Endothelial cell (in vitro differentiated cells): ENCODE measurements at places on chromosomes 7 and 10. TPM values are rescaled to one million over a fixed set of nuclear protein-coding genes. Genes with fewer than 3 reads are reported as not detected.

Gene PANK1
- total RNA-seq: 16.2 TPM

Gene HOXA3
- total RNA-seq: 0.13 TPM

Gene ZNF25
- total RNA-seq: 3.3 TPM

Gene CHCHD2
- total RNA-seq: 1.7 TPM

Gene ZNF736
- 15.8 TPM for total RNA-seq

Gene VAX1
- total RNA-seq: 26.3 TPM

GRCh38 chr7:92785923-92786322, 50.5 kb downstream of the CDK6 start:
- H3K36me3 ChIP-seq: peaks cover 4% of the 10 kb centered on the region
- no peak overlapping the region for H3K4me3 ChIP-seq

DNA sequence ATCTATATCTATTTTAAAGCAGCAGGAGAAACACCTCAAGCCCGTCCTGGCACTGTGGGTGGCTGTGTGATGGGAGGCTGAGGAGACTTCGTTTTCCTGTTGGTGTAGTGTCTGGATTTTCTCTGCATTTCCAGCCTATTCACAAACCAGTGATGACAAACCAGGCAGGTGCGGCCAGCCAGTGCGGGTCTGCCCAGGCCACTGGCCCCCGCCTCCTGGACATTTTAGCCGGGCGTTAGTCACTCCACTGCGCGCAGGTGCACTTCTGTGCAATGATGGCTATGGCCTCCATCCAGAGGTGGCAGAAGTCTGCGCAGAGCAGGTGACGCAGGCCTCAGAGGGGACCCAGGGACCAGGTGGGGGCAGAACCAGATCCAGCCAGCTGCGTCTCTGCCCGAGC, 64.9 kb upstream of the PITRM1 start:
- H3K4me3 ChIP-seq: no peak overlapping the region
- no peak overlapping the region for H3K27ac ChIP-seq
- H3K27me3 ChIP-seq: peaks cover 10% of the 10 kb centered on the region
- DNase-seq: no peak

- peak overlapping the region; percentile 88 for H3K27ac ChIP-seq
- DNase-seq: peak; percentile 11
- H3K4me3 ChIP-seq: no peak overlapping the region
- peaks cover 2% of the 10 kb centered on the region for H3K36me3 ChIP-seq
Observed at GRCh38 chr7:44639671-44640321, 33.4 kb downstream of the OGDH start.

GRCh38 chr10:11236234-11236633, 218.6 kb downstream of the CELF2 start:
- peak overlapping the region; percentile 2 for H3K27ac ChIP-seq
- H3K36me3 ChIP-seq: no peaks in the 10 kb centered on the region
- no peak overlapping the region for H3K4me3 ChIP-seq
- no peak for DNase-seq
- H3K4me1 ChIP-seq: peaks cover 11% of the 10 kb centered on the region

- H3K36me3 ChIP-seq: peaks cover 7% of the 10 kb centered on the region
- peaks cover 10% of the 10 kb centered on the region for H3K27me3 ChIP-seq
- DNase-seq: no peak
- peaks cover 41% of the 10 kb centered on the region for H3K4me1 ChIP-seq
- no peak overlapping the region for H3K4me3 ChIP-seq
- no peak overlapping the region for H3K27ac ChIP-seq
Observed at GRCh38 chr7:30980194-30980593, 16.4 kb downstream of the GHRHR start.

- H3K4me1 ChIP-seq: no peaks in the 10 kb centered on the region
- no peaks in the 10 kb centered on the region for H3K36me3 ChIP-seq
- DNase-seq: no peak
- no peak overlapping the region for H3K4me3 ChIP-seq
- no peak overlapping the region for H3K27ac ChIP-seq
- H3K27me3 ChIP-seq: no peaks in the 10 kb centered on the region
Observed at GRCh38 chr7:80596933-80597517, 41.4 kb upstream of the CD36 start.

- H3K36me3 ChIP-seq: peaks cover 4% of the 10 kb centered on the region
- H3K27me3 ChIP-seq: peaks cover 15% of the 10 kb centered on the region
- DNase-seq: peak; percentile 83
Observed at GRCh38 chr10:73730153-73730906, 13.8 kb upstream of the SEC24C start.

DNA sequence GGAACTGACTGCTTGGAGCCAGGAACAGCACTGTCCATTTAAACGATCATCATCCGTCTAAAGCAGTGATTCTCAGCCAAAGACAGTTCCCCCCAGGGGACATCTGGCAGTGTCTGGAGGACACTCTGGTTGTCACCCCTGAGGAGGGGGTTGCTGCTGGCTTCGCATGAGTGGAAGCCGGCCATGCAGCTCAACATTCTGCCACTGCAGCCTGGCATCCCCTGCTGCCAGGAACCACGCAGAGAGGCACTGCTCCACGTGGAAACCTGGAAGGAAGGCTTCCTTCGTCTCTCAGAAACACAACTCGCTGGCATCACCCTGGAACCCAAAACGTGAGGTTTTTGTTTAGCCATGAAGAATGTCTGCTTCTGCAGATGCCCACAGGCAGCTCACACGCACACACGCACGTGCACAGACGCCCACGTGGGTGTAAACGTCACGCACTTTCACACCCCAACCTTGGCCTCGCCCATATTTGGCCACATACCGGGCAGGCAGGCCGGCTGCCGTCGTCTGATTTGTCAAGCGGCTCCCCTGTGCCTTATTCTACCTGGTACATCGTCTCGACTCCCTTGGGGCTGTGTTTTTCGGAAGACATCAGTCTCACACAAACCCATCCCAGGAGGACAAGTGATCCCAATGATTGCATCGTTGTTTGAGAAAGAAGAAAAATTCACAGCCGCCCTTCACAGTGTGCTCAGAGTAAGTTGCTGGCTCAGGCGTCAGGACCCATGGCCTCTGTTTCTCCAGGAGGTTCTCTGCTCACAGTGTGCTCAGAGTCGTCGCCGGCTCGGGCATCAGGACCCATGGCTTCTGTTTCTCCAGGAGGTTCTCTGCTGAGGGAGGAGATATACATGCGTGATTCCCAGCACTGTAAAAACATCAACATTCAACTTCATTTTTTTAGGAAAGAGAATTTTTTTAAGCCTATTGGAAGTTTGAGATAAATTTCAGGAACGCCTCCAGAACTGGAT, 127.2 kb upstream of the PPP2R2D start:
- H3K27ac ChIP-seq: no peak overlapping the region
- H3K27me3 ChIP-seq: peaks cover 7% of the 10 kb centered on the region
- peaks cover 19% of the 10 kb centered on the region for H3K36me3 ChIP-seq
- H3K4me1 ChIP-seq: no peaks in the 10 kb centered on the region

DNA sequence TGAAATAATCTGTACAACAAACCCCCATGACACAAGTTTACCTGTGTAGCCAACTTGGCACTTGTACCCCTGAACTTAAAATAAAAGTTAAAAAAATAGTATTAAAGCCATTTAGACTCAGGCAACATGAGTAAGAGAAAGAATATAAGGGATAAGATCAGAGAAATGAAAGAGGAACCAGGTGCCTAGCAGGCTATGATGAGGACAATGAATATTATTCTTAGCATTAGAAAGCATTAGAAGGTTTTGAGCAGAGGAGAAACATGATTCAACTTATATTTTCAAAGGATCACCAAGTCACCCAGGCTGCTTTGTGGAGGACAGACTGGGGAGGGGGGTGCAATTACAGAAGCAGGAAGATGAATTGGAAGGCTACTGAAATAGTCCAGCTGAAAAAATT, 48.1 kb upstream of the TES start:
- H3K4me1 ChIP-seq: no peaks in the 10 kb centered on the region
- no peaks in the 10 kb centered on the region for H3K36me3 ChIP-seq
- no peaks in the 10 kb centered on the region for H3K27me3 ChIP-seq
- no peak for DNase-seq
- H3K27ac ChIP-seq: no peak overlapping the region
- no peak overlapping the region for H3K4me3 ChIP-seq

- H3K27ac ChIP-seq: no peak overlapping the region
- H3K4me3 ChIP-seq: no peak overlapping the region
- peaks cover 7% of the 10 kb centered on the region for H3K27me3 ChIP-seq
Observed at GRCh38 chr10:77526868-77527617, 110.6 kb downstream of the KCNMA1 start.

- H3K4me3 ChIP-seq: no peak overlapping the region
- H3K4me1 ChIP-seq: peaks cover 19% of the 10 kb centered on the region
- DNase-seq: no peak
- H3K36me3 ChIP-seq: no peaks in the 10 kb centered on the region
- no peak overlapping the region for H3K27ac ChIP-seq
Observed at GRCh38 chr10:61939902-61940301, 38.4 kb downstream of the ARID5B start.

GRCh38 chr10:17872191-17873091, 63.3 kb downstream of the MRC1 start:
- peaks cover 12% of the 10 kb centered on the region for H3K4me1 ChIP-seq
- no peaks in the 10 kb centered on the region for H3K27me3 ChIP-seq
- no peak overlapping the region for H3K27ac ChIP-seq

GRCh38 chr7:29977886-29978651, 11.5 kb downstream of the SCRN1 start:
- no peak overlapping the region for H3K27ac ChIP-seq
- H3K4me1 ChIP-seq: peaks cover 13% of the 10 kb centered on the region
- H3K27me3 ChIP-seq: no peaks in the 10 kb centered on the region
- H3K4me3 ChIP-seq: no peak overlapping the region
- H3K36me3 ChIP-seq: no peaks in the 10 kb centered on the region

- no peaks in the 10 kb centered on the region for H3K36me3 ChIP-seq
- no peak overlapping the region for H3K27ac ChIP-seq
- DNase-seq: no peak
- peaks cover 6% of the 10 kb centered on the region for H3K27me3 ChIP-seq
- H3K4me3 ChIP-seq: no peak overlapping the region
Observed at GRCh38 chr7:88395715-88396114, 89.0 kb upstream of the STEAP4 start.

GRCh38 chr10:101079874-101080273, 18.1 kb downstream of the KAZALD1 start:
- H3K4me3 ChIP-seq: no peak overlapping the region
- H3K4me1 ChIP-seq: peaks cover 8% of the 10 kb centered on the region
- no peak for DNase-seq
- H3K27me3 ChIP-seq: peaks cover 9% of the 10 kb centered on the region
- no peak overlapping the region for H3K27ac ChIP-seq

DNA sequence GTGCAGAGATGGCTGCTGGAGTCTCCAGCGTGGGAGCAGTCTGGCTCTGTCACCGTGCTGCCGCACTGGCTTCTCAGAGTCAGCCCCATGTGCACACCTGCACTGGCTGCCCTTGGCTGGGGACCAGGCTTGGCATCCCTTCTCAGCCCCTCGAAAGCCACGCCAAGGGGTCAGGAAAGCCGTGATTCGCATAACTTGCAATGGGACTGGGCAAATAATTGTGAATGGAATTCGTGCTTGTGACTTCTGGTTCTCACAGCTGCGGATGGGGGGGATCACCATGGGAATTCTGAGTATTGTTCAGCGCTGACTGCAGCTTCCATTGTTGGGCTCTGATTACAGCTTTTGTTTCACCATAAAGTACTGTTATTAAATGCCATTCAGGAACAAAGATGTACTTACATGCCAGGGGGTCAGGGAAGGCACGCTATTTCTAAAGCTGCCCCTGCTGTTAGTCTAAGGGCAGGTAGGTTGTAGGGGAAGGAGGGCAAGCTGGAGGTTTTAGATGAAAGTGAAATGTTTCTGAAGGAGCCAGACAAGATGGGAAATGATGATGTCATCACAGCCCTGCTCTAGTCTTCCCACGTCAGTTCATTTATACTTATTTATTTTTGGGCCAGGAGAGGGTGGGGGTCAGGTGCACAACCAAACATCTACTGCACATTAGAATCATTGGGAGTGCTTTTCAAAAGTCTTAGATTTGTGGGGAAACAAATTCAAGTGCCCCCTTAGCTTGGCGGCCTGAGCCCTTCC, 5.8 kb upstream of the PLEKHA1 start:
- peaks cover 5% of the 10 kb centered on the region for H3K27me3 ChIP-seq
- H3K4me3 ChIP-seq: peak overlapping the region; percentile 44
- H3K4me1 ChIP-seq: peaks cover 23% of the 10 kb centered on the region
- no peaks in the 10 kb centered on the region for H3K36me3 ChIP-seq
- peak overlapping the region; percentile 58 for H3K27ac ChIP-seq

DNA sequence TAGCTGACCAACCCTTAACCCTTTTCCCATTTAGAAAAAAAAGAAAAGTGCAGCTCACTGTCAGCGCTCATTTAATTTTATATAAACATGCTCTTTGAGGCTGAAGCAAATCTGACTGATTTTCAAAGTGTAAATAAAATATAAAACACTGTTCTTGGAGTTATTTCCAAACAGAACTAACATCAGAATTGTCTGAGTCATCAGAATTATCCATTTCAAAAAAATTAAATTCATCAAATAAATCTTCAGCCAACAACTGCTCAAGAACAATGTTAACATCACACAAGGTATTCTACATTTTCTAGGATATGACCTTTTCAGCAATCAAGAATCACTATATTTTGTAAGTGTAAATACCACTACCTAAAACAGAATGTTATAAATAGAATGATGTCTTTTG, 93.6 kb downstream of the MAGI2 start:
- H3K27ac ChIP-seq: no peak overlapping the region
- DNase-seq: no peak
